NCI-H187 (cell line): ENCODE measurements at places on chromosomes 16 and 17.
A peak's percentile ranks its signal among the peaks of the same experiment; 100 is the strongest.

- no peak for DNase-seq
These were observed 9.0 kb upstream of the CLEC18A start for GRCh38 chr16:69942099-69942491.

DNA sequence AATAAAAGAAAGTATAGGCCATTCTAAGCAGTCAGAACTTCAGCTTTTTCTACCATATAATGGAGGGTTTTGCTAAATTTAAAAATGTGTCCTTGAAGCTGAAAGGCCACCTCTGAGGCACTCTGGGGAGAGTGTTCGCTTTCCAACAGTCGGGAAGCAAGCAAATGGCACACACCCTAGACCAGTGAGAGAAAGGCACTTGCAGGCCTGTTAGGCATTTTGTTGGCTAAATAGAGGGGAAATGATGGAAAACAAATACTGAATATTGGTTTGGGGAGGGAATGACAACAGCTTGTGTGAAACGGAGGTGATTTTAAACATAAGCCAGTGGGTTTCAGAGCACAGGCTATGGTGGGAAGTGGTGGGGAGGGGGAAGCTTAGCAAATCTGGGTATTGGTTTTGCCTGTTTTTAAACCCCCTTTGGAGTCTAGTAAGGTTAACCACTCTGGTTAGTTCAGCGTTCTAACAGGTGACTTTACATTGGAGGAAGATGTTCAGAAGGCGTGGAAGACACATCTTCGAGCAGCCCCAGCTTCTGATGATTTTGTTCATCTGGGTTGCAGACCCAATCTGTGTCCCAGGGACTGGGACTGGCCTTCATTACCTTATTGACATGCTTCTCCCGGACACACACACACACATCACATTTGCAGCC lies 90.5 kb downstream of the PRKCA start:
- DNase-seq, result no peak

- DNase-seq, result no peak
These were observed 279.8 kb upstream of the SALL1 start for GRCh38 chr16:51430716-51431369.

- no peak for DNase-seq
These were observed 39.9 kb downstream of the RNF157 start for GRCh38 chr17:76200354-76200753.

- DNase-seq, result no peak
These were observed 8.5 kb downstream of the CSF3 start for GRCh38 chr17:40023590-40024292.

DNA sequence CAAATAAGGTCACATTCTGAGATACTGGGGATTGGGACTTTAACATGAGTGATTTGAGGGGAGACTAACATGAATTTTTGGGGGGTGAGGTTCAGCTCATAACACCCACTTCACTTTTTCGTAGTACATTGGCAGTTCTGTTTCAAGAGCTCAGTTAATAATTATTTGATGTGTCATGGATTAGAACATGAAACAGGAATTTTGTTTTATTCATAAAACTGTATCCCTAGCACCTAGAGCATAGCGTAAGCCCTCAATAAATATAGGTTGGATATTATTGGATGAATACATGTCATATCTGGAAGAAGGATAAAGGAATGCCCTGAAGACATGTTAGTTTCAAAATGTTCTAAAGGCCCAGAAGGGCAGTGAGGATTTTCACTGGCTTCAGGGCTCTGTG lies 119.8 kb downstream of the PRKCA start:
- no peak for DNase-seq

DNA sequence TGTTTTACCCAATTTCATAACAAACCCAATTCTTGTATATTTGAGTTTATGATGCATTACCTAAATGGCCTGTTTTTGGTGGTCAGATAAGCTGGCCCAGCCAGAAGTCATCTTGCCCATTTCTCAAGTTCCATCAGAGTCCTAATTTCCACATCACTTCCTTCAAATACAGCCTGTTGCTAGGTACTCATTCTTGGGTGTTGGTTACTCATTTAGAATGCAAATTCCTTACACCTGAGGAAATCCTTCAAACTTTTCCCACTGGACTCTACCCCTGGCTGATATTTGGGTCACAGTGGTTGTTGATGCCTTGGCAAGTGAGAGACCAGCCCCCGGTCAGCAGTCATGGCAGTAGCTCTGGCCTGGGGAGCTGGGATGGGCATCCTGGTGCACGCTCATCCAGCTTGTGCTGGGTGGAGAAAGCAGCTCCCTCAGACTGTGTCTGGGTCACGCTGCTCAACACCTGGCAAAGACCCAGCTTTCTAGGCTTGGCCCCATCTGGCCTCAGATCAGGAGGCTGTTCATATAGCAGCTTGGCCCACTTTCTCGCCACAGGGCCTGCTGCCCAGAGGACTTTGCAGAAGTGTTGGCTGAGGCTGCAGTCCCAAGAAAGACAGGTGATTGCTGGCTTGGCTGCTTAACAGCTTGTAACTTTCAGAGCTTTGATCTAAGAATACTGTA lies 25.8 kb downstream of the WSB1 start:
- no peak for DNase-seq

DNA sequence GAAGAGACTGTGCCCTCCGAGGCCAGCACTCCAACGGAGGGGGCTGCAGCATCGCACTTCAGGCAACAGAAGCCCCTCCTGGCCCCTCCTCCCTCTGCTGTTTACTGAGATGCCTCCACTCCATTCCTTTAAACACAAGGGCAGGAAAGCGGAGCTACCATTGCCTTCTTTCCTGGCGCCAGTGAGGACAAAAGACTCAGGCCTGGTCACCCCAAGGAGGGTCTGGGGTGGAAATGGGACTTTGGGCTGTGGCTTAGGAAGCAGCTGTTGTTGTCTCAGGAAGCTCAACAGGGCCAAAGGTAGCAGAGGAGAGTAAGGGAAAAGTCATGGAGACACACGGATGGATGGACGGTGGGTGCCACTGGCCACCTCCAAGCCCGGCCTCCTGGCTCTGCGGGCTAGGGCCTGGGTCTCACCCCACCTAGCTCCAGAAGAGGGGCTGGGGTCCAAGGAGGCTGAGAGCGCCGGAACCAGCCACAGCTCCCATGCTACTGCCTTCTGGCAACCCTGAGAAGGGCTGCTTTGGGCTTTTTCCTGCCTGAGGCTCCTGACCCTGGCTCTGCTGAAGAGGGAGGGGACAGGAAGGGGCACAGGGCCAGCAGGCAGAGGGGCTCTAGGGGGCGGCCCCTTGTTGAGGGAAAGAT lies 11.1 kb downstream of the CD300LG start:
- DNase-seq, result no peak

DNA sequence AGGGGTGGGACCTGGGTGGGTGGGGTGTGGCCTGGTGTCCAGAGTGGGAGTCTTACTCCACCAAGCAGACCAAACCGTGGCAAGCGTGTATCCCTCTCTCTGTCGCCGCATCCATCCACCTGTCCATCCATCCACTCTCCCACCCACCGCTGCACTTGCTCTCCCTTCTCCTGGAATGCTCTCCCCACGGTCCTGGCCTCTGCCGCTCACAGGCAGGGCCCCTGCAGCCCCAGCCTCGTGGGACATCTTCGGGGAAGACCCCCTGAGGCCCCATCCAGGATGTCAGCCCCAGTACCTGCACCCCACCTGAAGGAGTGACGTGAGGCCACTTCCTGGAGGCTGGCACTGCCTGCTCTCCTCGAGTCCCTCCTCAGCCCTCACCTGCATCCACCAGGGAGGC lies 189.5 kb upstream of the GSE1 start:
- DNase-seq, result no peak

DNA sequence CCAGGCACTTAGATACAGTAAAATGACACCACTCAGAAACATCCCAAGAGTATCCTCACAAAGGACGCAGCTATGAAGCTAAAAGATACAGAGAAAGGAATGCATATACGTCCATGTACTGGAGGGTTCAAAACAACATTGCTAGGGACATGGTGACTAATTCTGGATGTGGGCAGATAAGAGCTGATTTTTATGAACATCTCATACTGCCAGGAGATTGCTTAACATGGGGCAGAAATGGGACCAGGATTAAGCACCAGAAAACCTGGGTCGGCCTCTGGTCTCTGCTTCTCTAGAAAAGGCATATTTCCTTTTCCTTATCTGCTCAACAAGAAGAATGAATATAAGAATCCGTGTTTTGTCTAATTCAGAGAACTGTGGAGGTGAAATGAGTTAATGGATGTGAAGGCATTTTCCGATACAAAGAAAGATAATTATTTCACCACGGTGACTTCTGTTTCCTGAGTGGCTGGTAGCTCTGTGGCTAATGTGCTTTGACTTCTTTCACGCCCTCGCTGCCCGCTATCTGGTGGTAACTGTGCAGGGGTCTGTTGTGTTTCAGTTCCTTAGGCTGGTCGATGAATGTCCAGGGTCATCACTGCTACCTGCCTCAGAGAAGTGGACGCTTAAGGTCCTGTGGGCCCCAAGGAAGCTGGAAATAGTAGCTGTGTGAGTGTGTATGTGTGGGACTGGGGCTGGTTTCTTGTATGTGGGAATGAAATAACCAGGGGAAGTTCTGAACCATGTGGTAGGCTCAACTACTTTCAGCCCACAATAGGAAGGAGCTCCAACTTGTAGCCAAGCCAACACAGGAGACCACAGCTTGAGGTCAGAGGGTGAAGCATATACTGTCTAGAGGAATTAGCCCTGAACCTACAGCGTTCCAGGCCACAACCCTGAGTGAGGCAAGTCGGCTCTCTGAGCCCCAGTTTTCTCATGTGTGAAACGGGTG lies 15.8 kb upstream of the CCL5 start:
- DNase-seq, result peak; percentile 55

DNA sequence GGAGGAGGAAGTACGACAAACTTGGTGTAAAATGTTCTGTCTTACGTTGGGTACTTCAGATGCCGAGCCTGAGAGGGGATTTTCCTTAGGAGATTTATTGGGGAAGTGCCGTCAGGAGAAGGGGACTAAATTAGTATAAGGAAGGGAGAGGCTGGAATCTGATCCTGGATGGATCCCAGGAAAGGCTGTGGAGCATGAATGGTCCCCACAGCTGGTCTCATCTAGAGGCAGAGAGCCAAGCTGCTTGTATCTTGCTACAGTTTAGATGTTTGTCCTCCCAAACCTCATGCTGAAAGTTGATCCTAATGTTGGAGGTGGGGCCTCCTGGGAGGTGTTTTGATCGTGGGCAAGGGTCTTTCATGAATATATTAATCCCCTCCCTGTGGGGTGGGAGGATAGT lies 798.4 kb upstream of the EEF2KMT start:
- DNase-seq, result no peak

GRCh38 chr17:38868817-38869525 lies 887 bp upstream of the LASP1 start:
- peak; percentile 60 for DNase-seq

DNA sequence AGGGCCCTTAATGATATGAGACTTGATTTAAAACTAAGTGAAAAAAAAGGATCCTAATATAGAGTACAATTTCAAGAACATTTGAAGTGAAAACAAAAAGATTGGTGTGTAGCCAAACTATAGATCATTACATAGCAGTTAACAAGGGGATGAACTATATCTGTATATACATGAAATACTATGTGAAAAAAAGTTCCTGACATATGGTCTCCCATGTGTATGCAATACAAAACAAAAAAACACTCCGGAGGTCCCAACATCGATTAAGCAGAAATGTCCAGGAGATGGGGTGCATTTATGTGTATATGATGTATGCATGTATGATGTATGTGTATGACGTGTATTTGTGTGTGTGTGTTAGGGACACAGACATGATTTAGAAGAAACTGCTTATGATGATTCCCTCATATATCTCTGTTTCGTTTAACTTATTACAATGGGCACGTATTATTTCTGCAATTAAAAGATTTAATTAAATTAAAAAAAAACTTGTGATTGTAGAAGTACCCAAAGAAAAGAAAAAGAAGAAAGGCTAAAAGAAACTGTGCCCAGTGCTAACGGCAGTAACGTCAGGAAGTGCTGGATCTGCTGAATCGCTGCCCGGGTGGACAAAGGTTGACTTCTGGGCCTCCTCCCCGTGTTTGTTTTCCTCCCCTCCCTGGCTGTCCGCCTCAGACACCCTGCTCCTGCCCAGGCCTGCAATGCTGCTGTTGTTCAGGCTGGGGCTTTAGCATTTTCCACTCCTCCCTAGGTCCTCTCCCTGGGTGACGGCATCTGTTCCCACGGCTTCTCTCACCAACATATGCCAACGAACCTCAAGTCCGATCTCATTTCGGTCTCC lies 36.9 kb downstream of the TBX4 start:
- DNase-seq, result no peak

DNA sequence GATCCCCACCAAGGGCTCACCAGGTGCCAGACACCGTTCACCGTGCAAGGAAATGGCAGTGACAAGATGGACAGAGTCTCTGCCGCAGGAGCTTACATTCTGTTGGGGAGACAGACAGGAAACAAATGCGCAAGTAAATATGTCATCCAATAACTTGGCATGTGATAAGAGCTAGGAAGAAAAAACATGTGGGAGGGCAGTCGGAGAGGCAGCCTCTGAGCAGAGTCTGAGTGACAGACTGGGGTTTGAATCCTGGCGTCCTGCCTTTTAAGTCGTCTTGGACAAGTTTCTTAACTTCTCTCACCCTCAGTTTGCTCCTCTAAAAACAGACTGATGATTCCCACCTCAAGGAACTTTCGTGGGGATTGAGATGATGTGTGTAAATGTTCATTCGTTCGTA lies 7.2 kb downstream of the SGSM2 start:
- DNase-seq, result no peak

- DNase-seq, result no peak
These were observed 141.1 kb upstream of the HS3ST2 start for GRCh38 chr16:22672830-22673210.

DNA sequence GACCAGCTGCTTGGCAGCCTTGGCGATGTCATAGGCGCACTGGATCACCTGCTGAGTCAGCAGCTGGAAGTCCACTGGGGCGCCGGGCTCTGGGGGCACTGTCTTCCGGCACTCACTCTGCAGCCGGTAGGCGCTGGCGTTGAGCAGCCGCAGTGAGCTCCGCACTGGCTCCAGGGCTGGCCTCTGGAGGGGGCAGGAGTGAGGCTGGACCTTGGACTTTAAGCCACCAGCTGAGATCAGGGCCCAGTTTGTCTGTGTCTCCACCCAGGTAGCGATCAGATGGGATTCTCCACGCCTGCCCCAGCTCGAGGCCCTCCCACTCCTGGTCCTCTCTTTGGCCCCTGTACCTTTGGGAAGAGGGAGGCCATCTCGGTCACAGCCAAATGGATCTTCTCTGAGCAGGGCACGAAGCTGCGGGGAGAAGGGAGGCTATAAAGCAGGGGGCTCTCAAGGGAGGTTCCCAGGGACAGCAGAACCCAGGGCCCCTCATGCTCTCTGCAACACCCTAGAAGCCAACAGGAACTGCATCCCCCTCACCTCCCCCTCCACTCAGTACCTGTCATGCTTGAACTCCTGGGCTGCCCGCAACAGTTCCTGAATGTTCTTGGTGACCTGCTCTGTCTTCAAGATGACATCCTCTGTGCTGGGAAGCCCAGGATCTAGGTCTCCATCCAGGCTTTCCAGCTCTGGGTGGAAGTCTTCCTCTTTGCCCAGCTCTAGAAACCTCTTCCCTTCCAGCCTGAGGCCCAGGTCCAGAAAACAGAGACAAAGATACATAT lies 6.4 kb downstream of the TP53I13 start:
- DNase-seq, result no peak
